GOT3 (cell line): ENCODE measurements at places on chromosomes 11 and 22.

DNA sequence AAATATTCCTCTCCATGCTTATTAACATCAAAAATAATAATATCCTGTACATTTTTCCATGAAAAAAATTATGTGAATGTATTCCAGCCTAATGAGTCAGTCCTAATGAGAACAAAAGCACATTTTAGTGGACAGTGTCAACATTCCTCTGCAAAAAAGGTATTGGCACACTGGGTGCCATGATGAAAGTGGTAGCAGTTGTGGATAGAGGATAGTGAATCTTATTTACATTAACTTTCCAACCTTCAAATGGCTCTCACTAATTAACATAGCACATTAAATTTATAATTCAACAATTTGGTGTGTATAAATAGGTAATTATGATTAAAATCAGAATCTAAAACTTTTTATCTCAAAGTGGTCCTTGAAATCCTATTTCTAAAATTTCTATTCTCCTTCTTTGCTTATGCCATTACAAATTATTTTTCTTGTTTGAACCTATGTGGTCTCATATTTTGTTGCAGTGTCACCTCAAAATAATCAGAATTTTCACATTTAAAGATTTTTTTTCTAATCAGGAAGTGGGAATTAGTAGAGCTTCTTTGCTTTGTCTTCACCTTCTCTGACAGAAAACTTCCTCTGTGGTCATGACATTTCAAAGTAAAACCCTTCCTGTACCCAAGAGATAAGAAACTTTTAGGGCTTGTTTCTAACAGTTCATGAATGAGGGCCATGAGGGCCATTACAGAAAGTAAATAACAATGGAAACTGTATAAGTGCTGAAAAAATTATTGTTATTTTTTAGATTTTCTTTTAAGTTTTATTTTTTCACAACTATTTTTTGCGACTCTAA is 18.7 kb downstream of the SOX6 start:
- no peak for DNase-seq

- DNase-seq, result no peak
Measured at GRCh38 chr11:125569915-125570621, 791 bp downstream of the EI24 start.

- no peak for DNase-seq
Measured at GRCh38 chr11:111934306-111934705, 2.8 kb upstream of the DIXDC1 start.

GRCh38 chr22:27848005-27848404 is 46.4 kb upstream of the MN1 start:
- no peak for DNase-seq

DNA sequence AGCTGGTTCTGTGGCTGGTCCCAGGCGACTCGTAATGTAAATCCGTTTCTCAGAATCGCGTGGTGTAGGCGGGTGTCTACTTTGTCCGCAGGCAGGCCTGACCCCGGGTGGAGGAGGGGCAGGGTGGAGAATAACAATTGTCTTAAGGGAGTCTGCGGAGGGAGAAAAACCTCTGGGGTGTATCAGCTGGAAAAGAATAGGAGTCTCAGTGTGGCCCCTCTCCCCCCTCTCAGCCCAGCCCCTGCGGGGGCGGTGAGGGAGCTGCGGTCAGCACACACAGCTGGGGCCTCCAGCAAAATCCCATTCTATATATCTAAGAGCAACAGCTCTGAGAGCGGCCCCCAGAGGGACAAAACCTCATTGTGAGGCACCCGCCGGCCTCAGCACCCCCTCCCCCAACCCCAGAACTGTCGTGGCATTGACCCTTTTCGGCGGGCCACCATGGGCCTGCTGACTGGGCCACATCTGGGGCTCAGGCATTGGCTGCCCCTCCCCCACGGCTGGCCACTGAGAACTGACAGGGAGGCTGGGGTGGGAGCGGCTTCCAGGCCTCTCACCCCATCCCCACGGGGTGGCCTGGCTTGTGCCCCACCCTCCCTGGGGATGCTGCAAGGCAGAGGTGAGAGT is 2.7 kb upstream of the MYRF start:
- no peak for DNase-seq

- no peak for DNase-seq
Measured at GRCh38 chr22:42277988-42278776, 7.7 kb upstream of the TCF20 start.

DNA sequence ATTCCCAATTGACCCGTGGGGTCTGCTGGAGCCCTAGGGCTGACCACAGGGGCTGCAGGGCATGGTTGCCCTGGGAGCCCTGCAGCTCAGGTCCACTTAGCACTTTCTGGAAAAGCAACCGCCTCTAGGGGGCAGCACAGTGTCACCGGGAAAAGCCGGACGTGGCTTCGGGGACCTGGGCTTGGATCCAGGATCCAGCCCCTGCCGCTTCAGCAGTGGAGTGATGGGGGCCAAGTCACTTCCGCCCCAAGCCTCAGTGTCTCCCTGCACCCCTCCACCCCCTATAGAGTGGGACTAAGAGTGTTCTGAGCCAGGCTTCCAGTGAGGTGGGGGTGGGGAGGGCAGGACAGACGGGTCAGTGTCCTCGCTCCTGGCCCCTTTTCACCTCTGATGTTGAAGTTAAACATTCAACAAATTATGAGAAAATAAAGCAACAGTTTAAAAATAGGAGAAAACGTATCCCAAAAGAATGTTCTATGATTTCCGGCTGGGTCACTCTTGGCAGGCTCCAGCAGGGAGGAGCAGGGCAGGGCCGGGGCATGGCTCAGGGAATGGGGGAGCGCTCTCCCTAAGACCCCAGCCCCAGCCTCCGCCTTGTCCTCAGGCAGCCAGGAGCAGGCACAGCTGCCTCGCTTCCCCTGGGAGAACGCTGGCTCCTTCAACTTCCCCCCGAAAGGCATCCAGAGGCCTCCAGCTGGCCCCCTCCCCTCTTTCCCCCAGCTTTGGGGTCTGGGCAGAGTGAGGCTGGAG is 96.5 kb upstream of the FGF3 start:
- peak; percentile 40 for DNase-seq

DNA sequence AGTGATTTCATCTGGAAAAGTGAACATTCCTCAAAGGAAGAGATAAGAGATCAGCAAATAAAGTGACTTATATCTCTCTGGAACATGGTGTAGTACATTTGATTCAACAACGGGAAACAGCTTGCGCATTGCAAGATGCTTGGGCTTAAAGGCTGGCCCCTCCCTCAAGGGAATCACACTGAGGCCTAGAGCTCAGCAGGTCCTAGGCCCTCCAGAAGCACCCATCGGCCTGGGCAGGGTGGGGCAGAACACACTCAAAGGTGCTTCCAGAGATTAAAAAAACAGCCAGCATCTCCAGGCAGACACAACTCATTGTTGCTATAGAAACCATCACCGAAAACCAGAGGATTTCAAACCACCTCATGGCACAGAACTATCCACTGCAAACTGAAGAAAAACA is 69.0 kb upstream of the ARFGAP3 start:
- DNase-seq, result no peak

DNA sequence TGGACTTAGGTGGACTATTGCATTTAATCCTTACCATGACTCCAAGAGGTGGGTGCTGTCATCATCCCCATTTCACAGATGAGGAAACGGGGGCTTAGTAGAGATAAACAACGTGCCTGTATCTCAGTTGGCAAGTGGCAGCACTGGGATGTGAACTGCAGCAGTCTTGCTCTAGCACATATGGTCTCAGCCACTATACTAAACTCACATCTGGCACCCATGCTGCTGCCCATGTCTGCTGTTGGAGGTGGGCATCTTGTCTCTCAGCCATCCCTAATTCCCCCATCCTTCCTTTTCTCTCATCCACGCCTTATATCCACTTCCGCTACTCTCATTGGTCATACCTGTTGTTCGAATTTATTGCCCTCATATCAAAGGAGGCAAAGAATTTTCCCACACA is 3.8 kb downstream of the PRG3 start:
- DNase-seq, result no peak

DNA sequence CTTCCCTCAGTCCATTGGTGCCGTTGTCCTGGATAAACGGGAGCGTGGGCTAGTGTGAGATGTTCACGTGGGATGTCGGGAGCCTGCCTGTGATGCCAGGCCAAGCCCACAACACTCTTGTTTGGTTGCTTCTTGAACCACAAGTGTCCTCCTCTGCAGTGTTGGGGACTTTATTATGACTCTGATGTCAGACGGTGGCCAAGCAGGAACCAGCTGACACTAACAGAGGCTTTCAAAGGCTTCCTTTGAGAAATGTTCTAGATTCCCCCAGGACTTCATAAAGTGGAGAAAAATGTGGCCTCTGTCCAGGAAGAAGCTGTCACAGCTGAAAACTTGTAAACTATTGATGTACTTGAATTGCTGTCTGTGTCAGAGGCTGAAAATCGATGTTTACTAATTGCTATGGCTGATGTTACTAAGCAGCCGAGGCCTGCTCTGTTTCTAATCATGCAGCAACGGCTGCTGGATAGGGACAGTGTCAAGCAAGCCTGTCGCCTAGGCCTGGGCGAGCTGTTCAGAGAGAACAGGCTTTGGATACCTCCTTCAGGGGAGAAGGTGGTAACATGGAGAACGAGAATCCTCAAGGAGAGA is 131.7 kb downstream of the TBC1D22A start:
- DNase-seq, result no peak

DNA sequence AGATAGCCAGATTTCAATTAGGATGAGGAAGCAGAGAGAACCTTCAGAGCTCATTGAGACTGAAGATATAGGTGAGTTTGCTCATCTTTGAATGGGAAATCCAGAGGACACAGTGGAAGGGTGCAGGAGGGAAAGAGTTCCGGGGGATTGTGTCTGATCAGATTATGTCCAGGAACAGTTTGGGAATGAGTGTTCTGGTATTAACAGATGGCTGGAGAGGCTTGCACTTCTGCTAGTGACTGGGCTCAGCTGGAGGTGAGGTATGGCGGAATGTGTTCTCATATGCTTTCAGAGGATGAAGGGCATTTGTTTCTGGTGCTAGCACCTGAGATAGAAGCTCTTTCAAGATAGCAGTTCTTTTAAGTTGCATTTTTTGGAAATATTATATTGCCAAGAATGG is 27.6 kb downstream of the ALKBH3 start:
- DNase-seq, result no peak

DNA sequence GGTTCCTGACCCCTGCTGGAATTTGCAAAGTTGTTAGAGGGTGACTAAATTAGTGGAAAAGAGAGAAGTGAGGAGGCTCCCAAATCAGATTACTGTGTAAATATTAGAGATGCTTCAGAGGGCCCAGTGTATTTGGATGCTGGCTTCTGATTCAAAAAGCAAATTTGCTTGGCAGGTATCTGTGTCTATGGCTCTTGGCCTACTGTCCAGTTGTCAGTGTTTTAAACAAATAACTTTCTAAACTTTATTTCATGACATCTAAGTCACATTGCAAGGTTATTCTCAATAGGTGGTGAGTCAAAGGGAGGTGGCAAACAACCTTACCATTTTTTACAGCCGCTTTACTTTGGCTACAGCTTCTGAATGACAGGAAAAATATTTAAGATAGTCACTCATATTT is 720.1 kb downstream of the KCNA4 start:
- DNase-seq, result no peak

GRCh38 chr11:46049325-46049897 is 71.8 kb downstream of the PHF21A start:
- no peak for DNase-seq

DNA sequence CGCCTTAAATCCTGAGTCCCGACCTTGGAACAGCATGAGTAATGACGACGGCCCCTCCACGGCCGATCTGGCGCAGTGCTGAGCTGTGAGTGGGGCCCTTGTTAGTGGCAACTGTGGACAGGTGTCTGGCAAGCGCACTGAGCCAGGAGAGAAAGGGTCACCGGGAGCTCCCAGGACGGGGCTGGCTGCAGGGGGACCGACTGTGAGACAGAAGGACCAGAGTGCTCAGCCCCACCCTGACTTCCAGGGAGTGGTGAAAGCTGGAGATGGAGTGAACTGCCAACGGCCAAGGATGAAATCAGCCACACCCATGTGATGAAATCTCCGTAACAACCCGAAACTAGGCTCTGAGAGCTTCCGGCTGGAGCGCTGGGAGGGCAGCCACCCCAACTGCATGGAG is 228.6 kb downstream of the BRD1 start:
- no peak for DNase-seq

DNA sequence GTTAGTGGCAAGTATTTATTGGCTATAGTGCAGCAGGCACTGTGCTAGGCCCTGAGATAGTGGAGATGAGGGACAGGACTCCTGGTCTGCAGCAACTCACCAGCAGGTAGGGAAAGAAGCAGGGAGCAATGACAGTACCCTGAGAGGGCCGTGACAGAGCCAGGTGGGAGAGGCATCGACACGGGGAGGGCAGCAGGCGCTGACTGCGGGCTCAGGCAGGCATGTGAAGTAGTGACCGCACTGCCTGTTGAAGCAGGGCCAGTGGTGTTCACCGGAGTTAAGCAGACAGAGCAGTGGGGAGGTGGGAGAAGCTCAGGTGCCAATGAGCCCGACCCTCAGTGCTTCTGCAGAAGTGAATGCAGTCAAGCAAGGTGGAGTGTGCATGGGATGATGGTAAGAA is 43.7 kb upstream of the ADA2 start:
- DNase-seq, result no peak

GRCh38 chr11:122764371-122765090 is 73.8 kb upstream of the CRTAM start:
- no peak for DNase-seq
